ENCODE measurements at places on chromosomes 1 and 21.

DNA sequence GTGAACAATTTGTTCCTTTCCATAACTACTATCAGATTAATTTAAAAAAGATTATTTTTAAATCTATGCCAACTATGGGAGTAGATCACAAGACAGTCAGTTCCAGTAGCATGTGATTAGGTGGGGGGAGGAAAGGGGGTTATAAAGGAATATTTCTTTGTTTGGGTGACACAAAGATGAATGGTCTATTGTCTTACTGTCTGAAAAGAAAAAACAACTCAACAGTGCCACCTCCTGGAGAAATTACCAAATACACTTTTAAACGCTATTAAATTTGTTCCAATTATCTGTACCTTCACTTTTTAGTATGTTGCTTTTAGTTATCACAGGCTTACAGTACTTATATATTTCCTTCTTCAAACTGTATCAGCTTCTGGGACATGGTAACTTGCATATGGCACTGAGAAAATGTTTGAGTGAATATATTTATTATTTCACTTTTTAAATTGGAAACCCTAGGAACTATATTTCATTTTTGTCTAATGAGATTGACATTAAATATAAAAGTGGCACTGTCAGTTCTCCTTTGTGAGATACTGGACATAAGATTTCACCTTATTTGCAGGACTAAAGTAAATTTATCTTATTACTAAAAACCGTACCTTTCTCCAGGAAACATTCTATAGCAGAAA lies 1.7 kb upstream of the SORT1 start:
- peak; percentile 92 for DNase-seq

DNA sequence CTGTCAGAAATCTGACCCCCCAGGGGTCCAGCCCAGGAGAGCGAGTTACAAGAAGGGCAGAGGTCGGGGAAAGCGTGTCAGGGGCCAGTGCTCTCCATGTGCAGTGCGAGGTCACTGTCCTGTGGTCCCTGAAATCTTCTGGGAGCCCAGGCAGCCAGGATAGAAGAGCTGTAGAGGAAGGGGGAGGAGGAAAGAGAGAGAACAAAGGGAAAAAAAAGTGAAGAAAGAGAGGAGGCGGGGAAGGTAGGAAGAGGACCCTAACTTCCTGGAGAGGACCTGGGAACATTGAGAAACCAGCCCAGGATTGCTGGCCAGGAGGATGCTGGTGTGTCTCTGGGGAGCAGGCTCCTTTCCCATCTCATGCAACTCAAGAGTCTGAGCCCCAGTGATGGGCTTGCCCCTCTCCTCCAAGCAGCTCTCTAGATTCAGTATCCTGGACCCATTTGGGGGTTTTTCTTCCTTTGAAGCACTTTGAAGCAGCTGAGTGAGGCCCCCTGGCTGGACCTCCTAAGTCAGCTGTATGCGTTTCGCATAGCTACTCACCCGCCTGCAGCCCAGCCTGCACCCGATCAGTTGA lies 6.8 kb upstream of the INAVA start:
- DNase-seq: no peak

DNA sequence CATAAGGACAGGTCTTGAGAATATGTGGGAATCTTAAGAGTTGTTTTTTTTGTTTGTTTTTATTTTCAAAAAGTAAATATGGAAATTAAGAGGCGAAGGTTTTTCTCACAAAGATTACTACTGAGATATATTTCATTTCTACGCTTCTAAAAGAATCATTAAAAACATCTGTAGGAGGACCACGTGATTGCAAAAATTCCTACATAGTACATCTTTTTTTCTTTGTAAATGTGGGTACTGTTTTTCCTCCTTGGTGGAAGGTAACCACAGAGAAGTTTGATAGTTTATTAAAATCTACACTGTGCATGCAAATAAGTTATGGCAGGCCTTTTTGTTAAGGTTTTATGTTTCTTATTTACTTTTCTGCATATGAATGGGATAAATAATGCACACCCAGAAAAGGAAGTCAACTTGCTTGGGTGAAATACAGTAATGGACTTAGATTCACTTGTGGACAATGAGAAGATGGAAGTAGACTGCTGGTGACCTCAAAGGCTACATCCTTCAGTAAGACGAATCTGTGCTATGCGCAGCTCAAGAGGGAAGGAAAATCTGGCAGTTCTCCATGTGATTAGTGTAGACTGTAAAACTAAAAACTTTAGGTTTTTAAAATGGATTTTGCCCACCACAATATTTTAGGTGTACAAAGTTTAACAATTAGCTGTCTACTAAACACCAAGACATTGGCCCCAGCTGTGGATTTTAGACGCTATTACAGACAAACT lies 2.0 kb downstream of the AK5 start:
- no peak for DNase-seq

DNA sequence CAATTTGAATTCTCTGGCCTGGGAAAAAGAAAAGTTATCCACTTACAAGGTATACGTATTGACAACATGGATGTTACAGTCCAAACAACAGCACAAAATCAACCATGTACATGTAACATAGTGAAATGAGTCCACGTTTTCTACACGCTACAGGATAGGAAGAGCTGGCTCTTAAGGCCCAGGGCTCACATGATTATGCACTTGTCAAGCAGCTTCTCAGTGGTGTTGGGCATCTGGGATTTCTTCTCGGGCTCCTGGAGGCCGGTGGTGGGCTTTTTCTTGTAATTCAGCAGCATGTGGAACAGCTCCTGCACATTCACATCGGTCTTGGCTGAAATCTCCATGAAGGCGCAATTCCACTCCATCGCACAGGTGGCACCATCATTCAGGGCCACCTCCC lies 4.0 kb downstream of the DIRAS3 start:
- DNase-seq: no peak

DNA sequence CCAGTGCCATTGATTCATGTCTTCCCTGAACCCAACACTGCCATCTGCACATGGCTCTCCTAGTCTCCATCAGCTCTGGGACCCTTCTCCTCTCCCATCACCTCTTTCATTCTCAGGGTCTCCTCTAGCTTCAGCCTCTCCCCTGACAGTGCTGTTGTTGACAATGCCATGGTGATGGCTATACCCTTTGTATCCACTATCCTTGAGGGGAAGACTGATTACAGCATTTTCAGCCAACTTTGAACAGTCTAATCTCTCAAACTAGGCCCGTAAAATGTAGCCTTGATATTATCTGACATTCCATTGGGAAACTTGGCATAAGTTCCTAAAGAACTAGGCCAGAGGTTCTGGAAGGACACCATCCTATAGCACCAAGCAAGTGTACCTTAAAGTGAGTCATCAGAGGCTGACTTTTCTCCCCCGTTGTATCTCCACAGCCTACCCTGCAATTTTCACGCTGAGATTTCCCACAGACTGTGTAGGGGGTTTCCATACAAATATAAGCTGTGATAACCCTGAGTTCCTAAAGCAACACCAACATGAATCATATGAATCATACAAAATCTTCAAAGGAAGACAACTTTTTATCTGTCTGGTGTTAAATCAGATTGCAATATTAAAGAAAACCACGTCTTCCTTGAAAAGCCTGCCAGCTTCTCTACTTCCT lies 5.8 kb downstream of the HAO2 start:
- DNase-seq: no peak

- no peak for DNase-seq
Observed at GRCh38 chr21:29233611-29234540, 64.8 kb upstream of the BACH1 start.
